ENCODE measurements at places on chromosomes 11 and 22. TPM values are rescaled to one million over a fixed set of nuclear protein-coding genes. Genes with fewer than 3 reads are reported as not detected.

CLTCL1 gene
- 5.7 TPM for polyA plus RNA-seq

C11orf91 gene
- polyA plus RNA-seq, result 0.40 TPM

PLA2G3 gene
- not detected for polyA plus RNA-seq

TEX12 gene
- polyA plus RNA-seq, result not detected

RIMBP3B gene
- not detected for polyA plus RNA-seq

INTS4 gene
- 11.4 TPM for polyA plus RNA-seq

FGF19 gene
- polyA plus RNA-seq, result not detected

ZDHHC13 gene
- 5.7 TPM for polyA plus RNA-seq

BMAL1 gene
- polyA plus RNA-seq, result 26.0 TPM

ANGPTL5 gene
- 0.73 TPM for polyA plus RNA-seq

HBE1 gene
- 0.14 TPM for polyA plus RNA-seq

SLC25A18 gene
- 13.0 TPM for polyA plus RNA-seq

MN1 gene
- polyA plus RNA-seq, result 3.8 TPM

OR2D2 gene
- not detected for polyA plus RNA-seq

C1QTNF5 gene
- polyA plus RNA-seq, result 26.5 TPM

MAPK11 gene
- polyA plus RNA-seq, result 7.9 TPM

MRGPRX4 gene
- polyA plus RNA-seq, result not detected

CCS gene
- 33.7 TPM for polyA plus RNA-seq

PNPLA5 gene
- not detected for polyA plus RNA-seq

ATG16L2 gene
- 12.8 TPM for polyA plus RNA-seq

PPP2R5B gene
- polyA plus RNA-seq, result 10.0 TPM

OR52I2 gene
- polyA plus RNA-seq, result not detected

MUC2 gene
- not detected for polyA plus RNA-seq

C11orf42 gene
- not detected for polyA plus RNA-seq

OR5P2 gene
- polyA plus RNA-seq, result not detected

VPREB1 gene
- not detected for polyA plus RNA-seq

PTGDR2 gene
- polyA plus RNA-seq, result not detected

CRYBB2 gene
- 1.0 TPM for polyA plus RNA-seq

PLEKHB1 gene
- 1.1 TPM for polyA plus RNA-seq

SEZ6L gene
- 0.67 TPM for polyA plus RNA-seq

PNPLA2 gene
- 2,521 TPM for polyA plus RNA-seq

PDGFD gene
- 7.7 TPM for polyA plus RNA-seq

GPHA2 gene
- polyA plus RNA-seq, result 3.6 TPM

Measured in adipose tissue (tissue), 3 donors.